Stimulated activated CD4-positive, alpha-beta T cell treated with anti-CD3 and anti-CD28 coated beads, Interleukin-4, amount 100 ng/mL, for 48 hours (primary cell): ENCODE measurements at places on chromosomes 3 and 15.

GRCh38 chr15:42104095-42104891, 9.9 kb upstream of the PLA2G4D start:
- no peak for DNase-seq

GRCh38 chr15:68578980-68579935, at the start of gene CORO2B:
Gene CORO2B (plus strand): TSS chr15:68578993. CDS start chr15:68579263, 270 bp downstream.
- DNase-seq = no peak

GRCh38 chr3:134879990-134880389, 84.9 kb downstream of the EPHB1 start:
- DNase-seq = no peak

- DNase-seq = no peak
These were observed 668.8 kb upstream of the ADAMTS9 start for GRCh38 chr3:65356331-65357248.

- DNase-seq = no peak
These were observed 215.2 kb upstream of the ROPN1 start for GRCh38 chr3:124207077-124207476.

DNA sequence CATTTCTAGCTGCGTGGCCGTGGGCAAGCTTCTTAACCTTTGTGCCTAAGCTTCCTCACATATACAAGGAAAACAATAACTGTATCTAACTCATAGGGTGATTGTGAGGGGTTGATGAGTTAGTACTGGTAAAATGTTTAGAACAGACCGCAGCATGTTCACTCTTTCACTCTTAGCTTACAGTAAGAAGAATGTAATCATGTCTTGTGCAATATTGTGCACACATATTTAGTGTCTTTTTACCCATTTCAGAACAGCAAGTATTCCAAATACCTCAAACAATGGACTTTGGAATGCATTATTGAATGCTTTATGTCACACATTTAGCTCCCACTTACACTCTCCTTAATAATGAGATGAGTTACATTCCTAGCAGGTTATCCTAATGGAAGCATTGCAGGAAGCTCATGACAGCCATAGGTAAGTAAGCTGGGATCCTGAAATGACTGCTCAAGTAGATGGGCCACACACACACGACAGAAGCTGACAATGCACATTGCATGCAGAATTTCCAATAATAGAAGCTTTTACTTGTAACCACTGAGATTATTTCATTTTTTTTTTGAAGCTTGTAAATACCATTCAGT, 468.9 kb upstream of the WNT5A start:
- no peak for DNase-seq

DNA sequence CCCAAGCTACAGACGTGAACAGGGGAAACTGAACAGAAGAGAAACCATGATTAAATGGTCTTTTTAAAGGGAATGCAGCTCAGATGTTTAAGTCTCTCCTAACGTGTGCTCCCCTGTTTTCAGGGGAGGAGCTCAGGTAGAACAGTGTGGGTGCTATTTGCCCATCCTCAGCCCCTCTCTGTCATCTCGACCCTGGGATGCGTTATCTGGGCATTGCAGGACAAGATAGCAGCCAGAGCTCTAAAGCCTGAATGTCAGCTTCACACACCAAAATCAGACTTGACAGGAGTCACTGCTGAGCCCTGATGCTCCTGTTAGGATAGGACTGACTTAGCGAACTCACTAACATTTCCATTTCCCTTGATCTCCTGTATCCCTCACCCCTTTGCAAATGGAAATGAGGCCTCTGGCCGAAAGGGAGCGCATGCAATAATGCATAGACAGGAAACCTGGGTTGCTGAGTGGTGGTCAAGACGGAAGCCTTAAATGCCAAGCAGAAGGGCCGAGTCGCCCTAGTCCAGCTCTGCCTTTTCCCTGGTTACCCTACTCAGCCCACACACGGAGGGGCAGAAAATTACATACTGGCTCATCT, 234.9 kb upstream of the TPM1 start:
- DNase-seq = no peak

DNA sequence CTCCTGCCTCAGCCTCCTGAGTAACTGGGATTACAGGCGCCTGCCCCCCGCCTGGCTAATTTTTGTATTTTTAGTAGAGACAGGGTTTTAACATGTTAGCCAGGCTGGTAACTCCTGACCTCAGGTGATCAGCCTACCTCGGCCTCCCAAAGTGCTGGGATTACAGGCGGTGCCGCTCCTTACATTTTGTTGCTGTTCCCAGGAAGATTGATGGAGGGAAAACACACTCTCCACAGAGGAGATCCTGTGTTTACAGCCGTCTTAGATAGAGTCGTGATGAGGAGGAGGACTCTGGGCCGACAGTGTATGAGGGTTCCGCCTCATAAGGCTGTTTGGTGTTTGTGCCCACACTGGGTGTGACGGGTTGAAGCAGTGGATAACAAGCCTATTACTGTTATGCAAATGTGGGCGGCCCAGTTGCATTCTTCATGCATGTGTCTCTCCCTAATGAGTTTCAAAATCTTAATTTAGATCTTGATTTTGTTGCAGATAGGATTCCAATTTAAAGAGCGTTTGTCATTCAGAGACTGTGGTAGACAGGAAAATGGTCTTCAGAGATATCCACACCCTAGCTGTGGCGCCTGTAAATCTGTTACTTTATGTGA, 60.0 kb downstream of the APBA2 start:
- DNase-seq = no peak

DNA sequence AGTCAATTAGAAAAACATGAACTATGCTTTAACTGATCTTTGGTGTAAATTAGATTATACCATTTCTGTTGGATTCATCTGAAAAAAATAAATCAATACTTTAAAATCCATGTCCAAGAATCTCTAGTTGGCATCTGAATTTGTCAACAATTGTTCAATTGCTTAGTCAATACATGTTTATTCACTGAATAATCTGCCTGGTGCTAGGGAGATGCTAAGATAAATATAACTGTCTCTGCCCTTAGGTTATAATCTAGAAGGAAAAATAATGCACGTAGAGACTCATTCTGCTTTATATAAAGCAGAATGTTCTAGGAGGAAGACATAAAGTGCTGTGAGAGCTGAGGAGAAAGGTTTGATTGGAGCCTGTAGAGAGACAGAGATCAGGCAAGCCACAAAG, 537.2 kb upstream of the IL12A start:
- no peak for DNase-seq

DNA sequence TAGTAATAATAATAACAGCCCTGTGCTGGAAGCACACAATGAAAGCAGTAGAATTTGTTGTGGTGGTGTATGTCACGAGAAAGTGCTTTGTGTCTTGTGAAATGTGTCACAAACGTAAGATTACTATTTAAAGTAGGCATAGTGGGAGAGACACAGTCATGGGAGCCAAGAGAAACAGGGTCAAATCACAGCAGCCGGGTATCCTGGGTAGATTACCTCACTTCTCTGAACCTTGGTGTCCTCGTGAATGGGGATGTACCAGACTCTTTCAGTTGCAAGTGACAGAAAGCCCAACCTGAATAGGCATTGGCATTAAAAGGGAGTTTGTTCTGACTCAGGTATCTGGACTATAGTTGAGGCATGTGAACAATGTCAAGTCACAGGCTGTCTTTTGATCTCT, 29.1 kb upstream of the SRGAP3 start:
- DNase-seq = no peak

- DNase-seq = no peak
These were observed 194.8 kb upstream of the PFN2 start for GRCh38 chr3:150165396-150166094.

- no peak for DNase-seq
These were observed 23.4 kb downstream of the BMF start for GRCh38 chr15:40085266-40085665.
